ENCODE measurements at places on chromosomes 2 and 18.

- DNase-seq = no peak
Observed at GRCh38 chr2:151033271-151034248, 228.1 kb downstream of the RBM43 start.

DNA sequence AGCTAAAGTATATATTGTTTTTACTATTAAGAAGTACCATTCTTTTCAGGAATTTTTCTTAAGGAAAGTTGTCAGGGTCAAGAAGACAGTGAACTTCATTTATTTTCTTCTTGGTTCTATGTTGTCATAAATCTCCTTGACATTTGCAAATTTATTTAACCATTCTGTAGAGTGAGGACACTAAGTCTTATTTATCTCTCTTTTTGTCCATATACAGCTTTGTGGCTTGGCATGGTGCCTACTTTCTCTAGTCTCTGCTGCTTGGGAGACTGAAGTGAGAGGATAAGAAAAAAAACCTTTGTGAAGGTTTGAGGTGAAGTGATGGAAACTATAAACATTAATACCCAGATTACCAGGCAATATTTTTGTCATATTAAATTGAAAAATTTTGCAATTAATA is 1389.4 kb downstream of the SUCLG1 start:
- DNase-seq = no peak

DNA sequence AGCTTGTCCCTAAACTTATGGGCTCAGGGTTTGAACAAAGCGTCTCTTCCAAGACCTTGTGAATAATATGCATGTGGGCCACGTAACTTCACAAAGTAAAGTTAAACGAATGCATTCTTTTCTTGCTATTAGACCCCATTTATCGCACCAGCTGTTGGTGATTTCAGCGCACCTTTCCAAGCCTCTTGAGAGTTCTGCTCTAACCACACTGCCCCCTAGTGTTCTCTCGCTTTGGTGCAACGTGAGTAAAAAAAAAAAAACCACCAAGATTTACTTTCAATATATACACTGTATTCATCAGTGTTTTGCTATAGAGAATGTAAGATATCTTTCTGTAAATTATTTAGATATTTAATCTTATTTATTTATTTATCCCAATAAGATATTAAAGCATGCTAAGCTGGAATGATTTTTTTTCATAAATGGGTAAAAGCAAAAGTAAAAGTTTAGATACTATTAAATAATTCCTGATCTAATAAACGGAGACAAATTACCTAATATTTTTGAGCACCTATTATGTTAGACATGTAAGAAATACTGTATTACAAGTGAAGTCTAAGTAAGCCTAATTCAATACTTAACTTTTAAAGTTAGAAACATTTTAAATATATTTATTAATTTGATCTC is 459.5 kb downstream of the DLGAP1 start:
- DNase-seq = peak; percentile 83

DNA sequence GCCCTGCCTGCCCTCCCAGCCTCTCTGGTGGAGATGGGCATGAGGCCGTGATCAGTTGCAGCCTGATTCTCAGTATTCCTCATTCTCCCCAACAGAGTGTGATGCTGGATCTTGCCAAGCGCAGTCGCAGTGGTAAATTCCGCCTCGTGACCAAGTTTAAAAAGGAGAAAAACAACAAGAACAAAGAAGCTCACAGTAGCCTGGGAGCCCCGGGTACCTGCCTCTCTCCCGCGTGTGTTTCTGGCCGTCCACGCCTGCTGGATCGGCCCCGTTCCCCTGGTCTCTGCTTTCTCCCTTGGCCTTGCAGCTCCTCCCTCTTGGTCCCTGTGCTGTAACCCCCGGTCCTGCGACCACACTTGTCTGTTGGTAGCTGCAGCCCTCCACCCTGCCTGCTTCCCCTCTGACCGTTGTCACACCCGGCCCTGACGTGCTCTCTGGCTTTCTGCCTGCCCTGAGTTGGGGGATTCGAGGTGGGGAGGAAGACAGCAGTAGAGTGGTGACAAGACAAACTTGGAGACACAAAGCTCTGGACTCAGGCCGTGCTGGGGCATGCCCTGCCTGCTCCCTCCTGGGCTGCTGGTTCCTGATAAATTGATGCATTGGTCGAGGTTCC is 99.5 kb downstream of the USP40 start:
- DNase-seq = no peak

DNA sequence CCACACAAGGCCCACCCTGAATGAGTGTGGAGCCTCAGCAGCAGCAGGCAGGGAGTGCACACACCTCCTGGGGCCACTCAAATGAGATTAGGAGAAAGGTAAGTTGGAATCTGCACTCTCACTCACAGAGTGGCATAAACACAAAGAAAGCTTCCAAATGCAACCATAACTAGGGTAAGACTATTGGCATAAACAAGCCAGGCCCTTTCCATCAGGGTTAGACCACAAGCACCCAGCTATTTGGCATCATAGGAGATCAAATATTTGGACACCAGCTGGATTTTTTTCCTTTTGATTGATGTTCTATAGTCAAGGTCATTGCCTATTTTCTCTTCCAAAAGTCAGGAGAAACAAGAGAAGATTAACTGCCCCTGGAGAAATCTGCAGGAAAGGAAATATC is 471.5 kb downstream of the TXNL1 start:
- no peak for DNase-seq

DNA sequence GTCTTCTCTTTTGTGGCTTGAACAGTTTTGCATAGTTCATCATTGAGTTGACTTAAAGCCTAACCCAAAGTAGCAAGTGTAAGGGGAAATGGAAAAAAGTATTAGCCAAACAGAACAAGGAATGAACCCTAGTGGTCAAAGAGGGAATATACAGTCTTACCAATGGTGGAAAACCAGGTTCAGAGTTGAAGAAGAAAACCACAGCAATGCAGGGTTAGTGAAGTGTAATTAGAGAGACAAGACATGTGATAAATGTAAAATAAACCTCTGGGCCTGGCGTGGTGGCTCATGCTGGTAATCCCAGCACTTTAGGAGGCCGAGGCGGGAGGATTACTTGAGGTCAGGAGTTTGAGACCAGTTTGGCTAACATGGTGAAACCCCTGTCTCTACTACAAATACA is 2.4 kb downstream of the TTN start:
- DNase-seq = peak; percentile 26

GRCh38 chr2:134089454-134089853 is 164.4 kb upstream of the MGAT5 start:
- DNase-seq = no peak

- no peak for DNase-seq
Observed at GRCh38 chr2:166814335-166814734, 73.9 kb upstream of the XIRP2 start.

GRCh38 chr2:40279001-40279400 is 172.9 kb downstream of the SLC8A1 start:
- DNase-seq = peak; percentile 51

DNA sequence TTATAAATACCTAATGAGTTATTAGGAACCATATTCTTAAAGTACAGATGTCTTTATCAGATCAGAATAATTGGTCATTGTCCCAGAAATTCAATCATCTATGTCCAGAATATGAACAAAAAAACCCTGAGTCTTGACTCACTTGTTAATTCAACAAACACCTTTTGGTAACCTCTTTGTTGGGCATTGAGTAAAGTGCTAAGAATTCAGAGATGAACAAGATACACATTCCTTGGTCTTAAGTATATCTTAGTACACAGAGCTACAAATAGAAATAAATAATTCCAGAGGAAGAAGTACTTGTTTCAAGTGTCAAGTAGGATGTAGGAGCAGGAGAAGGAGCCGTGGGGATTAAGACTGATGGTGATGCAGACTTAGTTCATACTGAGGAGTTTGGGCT is 798.1 kb downstream of the CPS1 start:
- DNase-seq = no peak

- DNase-seq = no peak
Observed at GRCh38 chr2:12577091-12577490, 139.6 kb upstream of the TRIB2 start.

DNA sequence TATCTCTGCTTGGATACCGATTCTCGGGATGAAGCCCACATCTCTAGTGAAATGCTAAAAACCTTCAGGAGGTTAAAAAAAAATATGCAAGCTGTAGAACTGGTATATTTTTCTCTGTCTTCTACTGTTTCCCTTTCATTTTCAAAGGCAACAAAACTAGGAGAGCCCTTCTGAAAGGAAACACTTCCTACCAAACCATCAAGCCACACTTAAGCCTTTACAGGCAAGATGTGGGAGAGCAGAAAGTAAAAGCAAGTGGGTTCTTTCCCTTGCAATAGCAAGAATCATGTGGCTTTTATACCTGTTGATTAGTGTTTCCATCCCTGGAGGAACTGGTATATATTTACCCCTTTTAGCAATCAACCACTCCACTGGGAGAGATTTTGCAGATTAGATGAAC is 147.9 kb upstream of the ACAA2 start:
- DNase-seq = no peak

GRCh38 chr2:33581872-33582271 is 17.2 kb downstream of the FAM98A start:
- DNase-seq = no peak

GRCh38 chr2:160474319-160474645 is 19.3 kb downstream of the RBMS1 start:
- no peak for DNase-seq

DNA sequence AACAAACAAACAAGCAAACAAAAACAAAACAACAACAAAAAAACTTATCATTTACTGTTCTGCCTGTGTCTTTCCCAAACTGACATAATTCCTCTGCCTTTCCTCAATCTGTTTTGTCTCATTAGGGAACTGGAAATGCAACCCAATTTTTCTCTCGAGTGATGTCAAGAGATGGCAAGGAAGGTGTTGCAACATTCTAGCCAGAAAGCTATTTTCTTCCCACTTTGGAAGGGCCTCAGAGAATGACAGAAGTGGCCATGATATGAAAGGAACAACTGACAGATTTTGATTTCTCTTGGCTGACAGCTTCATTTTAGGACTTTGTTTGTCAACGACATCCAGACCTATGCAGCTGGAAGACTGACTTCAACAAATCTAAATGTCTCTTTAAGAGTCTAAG is 24.7 kb downstream of the RND3 start:
- no peak for DNase-seq

DNA sequence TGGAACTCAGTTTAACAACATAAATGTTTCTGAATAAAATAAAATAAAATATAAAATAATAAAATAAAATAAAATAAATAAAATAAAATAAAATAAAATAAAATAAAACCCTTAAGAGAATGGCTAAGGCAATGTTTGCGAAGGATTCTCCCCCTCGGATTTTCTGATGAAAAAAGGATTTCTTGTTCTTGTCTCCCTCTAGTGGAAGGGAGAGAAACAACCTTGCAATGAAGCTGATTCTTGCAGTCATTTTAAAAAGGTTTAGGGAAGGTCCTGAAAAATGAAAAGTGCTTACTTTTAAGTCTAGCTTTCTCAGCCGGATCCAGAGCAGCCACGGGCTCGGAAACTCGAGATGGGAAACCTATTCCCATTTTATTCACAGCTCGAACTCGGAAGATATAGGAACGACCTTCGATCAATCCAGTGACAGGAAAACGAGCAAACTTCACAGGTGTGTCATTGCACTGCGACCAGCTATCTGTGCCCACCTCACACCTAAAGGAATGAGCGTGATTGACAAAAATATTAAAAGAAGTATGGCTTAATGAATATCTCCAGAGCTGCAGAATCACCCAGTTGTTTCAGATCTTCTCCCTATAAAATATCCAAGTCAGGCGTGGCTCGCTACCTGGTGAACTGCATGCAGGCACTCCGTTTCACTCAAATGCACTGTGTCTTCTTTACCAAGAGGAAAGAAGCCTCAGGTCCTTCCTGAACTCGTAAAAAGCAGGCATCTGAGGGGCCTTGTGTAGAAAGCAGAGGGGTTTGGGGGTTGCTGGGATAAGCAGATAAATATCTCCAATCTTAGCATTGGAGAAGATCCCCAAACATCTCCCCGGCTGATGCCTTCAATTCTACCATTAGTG is 68.1 kb downstream of the MYOM1 start:
- peak; percentile 45 for DNase-seq

Measured in fibroblast of mammary gland (primary cell).